ENCODE measurements at places on chromosomes 1 and 21. TPM values are rescaled to one million over a fixed set of nuclear protein-coding genes. Genes with fewer than 3 reads are reported as not detected.

DNA sequence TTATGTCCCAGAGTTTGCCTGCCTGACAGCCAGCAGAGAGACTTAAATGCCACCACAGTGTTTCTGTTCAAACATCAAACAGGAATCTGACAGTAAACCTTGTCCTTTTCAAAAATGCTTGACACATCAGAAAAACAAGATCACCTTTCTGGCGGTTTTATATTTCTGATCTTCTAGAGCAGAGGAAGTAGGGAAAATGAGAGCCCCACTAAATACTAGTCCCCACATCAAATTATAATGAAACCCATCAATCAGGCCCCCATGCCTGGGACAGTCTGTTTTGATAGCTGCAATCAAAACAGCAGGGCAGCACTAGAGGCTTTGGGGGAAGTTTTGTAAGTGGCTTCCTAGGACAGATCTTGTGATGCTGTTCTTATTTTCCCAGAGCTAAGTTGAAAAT is 129.3 kb downstream of the CNIH3 start:
- DNase-seq: no peak

GRCh38 chr21:43916691-43917514 is 51.9 kb downstream of the AGPAT3 start:
- DNase-seq: no peak

DNA sequence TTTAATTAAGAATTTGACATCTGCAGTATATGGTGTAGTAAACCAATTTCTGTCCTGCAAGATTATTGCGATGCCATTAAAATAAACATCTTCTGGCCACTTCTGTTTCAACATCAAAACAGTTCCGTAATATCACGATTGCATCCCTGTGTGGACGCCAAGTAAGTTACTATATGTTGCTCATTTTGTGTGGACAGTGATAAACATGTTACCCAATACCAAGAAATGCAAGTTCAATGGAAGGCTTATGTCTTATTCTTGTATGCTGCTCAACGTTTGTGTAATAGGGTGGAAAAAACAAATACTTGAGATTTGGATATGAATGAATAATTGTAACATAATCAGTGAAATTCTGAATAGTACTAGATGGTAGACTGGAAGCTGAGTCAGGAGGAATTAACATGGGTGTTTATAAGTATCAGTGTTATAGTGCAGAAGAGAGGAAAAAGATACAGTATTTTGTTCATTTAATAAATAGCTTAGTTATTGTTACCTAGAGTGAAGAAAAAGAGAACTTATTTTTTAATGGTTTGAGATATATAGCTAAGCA is 15.2 kb downstream of the TTC3 start:
- DNase-seq: no peak

DNA sequence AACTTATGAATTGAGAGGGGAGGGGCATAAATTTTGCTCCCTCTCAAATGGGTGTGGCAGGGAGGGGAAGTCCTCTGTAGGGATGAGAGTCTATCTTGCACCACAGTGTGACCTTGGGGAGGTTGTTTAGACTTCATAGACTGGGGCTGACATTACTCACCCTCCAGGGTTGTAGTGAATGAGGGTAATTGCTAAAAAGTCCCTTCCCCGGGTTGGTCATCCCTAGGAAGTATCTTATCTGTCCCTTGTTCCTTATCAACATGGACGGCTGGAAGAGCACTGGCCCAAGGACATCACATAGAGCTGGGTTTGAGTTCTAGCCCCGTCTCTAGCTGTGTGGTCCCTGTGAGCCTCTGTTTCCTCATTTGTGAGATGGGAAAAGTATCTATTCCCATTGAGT is 52.4 kb upstream of the SLC2A1 start:
- no peak for DNase-seq

DNA sequence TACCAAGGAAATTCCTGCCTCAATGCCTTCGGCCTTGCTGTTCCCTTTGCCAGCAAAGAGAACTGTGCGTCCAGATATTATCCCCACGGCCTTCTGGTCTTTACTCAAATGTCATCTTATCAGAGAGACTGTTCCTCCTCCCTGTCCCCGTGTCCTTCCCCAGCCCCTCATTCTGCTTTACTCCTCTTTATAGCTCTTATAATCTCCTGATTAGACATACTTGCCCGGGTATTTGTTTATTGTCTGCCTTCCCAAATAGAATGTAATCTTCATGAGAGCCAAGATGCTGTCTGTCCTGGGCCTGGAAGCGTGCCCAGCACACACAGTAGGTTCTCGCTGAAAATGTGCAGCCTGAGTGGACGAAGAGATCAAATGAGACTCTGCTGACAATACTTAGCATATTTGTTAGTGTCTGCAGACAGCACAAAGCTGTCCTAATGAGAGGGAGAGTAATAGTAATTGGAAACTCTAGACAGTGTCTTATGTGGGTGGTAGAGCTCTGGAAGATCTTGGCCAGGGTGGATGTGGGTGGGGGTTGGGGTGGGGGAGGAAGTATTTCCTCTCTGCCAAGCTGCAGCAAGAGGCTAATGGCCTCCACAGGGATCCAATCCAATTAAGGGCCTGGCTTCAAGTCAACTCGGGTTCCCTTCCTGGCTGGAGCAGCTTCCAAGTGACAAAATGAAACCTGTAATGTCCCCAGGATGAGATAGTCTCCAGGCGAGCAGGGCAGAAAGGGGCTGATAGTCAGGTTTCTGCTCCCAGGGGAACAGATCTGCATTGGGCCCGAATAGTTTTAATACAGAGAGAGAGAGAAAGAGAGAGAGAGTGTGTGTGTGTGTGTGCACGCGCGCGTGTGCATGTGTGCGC is 9.5 kb upstream of the CLIC4 start:
- DNase-seq: no peak

DNA sequence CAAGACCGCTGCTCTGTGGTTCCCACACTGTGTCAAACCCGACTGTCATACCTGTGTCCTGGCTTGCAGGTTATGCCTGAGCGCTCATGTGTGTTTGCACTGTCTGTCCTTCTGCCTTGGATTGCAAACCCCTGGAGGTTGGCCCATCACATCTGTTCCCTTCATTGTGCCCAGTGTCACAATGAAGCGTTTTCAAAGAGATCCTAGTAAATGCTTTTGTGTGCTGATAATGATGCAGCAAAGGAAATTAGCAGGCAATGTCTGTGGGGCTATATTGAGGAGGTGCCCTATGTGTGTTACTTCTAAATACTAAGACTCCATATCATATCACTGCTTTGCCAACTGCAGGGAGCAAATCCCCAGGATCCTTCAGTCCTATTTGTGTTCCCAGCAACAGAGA is 424.4 kb upstream of the NFIA start:
- no peak for DNase-seq

Gene RBP7
- not detected for total RNA-seq

Gene SLC45A3
- total RNA-seq: 5.8 TPM
